ENCODE measurements at places on chromosomes 7 and 10.
A peak's percentile ranks its signal among the peaks of the same experiment; 100 is the strongest.

DNA sequence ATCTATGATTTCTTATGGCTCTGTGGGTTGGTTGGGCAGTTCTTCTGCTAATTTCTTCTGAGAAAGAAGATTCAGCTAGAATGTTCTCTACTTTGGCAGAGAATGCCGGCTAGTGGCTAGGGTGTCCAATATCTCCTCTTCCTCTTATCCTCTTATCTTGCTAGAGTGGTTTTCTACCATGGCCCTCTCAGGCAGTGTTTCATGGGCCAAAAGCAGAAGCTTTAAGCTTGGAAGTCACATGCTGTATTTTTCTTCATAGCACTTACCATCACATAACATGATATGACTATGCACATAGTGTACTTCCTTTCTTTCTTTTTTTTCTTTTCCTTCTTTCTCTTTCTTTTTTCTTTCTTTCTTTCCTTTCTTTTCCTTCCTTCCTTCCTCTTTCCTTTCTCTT lies 140.0 kb downstream of the ITGB8 start:
- no peak for DNase-seq

GRCh38 chr10:49502358-49502757 lies 36.6 kb downstream of the ERCC6 start:
- no peak for DNase-seq

- no peak for DNase-seq
Measured at GRCh38 chr10:43199684-43200537, 61.7 kb downstream of the CSGALNACT2 start.

GRCh38 chr7:71752171-71752935 lies 620.4 kb downstream of the GALNT17 start:
- peak; percentile 21 for DNase-seq

DNA sequence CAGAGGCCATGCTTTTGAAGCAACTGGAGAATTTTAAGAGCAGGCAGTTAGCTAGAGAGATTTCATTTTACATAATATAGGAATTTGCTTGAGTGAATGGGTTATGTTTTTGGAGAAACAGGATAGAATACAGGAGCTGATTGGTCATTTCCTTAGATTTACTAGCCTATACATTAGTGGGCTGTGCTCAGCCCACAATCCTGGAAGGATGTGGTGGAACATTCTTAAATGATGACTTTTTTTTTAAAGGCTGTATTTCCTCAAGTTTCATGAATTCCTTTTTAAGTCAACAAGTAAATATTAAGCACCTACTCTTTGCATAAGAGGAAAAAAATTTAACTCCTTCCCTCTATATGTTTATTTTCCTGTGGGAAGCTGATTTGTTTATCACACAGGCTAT lies 314.4 kb upstream of the BMPER start:
- no peak for DNase-seq

DNA sequence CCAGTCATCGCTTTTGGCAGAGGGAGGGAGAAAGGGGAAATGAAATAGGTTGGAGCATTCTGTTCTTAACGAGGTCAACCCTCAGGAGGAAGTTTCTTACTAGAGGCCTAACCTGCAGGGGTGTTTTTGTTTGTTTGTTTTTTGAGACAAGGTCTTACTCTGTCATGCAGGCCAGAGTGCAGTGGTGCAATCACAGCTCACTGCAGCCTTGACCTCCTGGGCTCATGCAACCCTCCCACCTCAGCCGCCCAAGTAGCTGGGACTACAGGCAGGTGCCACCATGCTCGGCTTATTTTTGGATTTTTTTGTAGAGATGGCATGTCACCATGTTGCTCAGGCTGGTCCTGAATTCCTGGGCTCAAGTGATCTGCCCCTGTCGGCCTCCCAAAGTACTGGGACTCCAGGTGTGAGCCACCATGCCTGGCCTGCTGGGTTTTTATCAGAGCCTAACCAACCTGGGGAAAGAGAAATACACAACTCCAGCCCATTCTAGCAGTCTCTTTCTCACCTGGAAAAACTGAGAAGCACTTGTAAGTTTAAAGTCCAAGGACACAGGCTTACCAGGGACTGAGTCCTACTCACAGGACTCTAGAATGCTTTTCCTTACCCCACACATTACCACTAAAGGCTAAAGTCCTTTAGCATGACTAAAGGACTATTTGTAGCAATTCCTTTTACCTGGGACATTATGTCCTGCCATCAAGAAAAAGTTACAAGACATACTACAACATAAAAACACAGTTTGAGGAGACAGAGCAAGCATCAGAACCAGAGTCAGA lies 101.0 kb upstream of the EGFR start:
- DNase-seq, result no peak

GRCh38 chr7:120993553-120994191 lies 5.2 kb downstream of the CPED1 start:
- DNase-seq, result no peak

GRCh38 chr10:30736685-30737232 lies 107.2 kb upstream of the LYZL2 start:
- no peak for DNase-seq

- no peak for DNase-seq
Measured at GRCh38 chr10:33901166-33901565, 566.7 kb upstream of the NRP1 start.

GRCh38 chr7:14842523-14842922 lies 60.0 kb downstream of the DGKB start:
- DNase-seq, result no peak

DNA sequence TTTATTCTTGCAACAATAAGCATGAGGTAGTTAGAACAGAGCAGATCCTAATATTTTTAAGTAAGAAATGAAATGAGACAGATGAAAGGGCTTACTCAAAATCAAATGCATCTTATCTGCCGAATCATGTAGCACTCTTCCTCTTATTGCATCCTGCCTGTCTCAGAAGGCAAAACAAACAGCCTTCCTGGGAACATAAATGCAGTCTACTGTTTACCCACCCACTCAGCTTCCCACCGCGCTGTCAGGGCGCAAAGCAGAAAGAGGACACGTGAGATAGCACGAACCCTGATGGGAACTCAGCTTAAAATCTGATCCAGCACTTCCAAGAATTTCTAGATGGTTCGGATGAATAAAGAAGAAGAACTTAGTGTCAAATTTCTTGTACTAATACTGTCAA lies 114.4 kb upstream of the CDK1 start:
- DNase-seq, result no peak

DNA sequence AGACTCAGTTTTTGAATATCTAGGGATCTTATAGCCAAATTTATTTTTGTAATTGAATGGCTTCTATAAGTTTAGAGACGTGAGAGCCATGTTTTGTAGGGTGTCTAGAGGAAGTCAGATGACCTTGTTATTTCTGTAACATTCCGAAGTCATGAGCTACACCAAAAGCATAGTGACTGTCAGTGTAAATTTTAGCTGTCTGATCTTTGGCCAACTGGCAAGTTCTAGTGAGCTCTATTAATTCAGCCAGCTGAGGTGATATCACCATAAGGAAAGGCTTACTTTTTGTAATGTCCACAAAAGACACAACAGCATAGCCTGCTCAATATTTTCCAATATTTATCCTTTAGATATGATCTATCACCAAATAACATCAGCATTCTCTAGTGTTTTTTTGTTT lies 9.9 kb upstream of the NT5C3A start:
- DNase-seq, result peak; percentile 71

DNA sequence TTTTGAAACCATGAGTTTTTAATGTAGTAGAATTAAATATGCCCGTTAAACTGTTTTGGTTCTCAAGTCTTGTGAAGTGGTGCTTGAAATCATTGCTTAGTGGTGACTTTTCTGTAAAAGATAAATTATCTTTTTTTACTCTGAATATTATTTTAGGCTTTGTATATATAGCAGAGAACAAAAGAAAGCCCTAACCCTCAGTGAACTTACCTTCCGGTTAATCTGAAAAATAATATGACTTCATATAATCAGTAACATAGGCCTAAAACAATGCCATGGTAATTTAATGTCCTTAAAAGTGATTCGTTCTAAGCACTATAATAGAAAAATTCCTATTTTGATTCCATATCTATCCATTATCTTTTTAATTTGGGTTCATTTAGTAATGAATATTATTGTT lies 21.8 kb downstream of the AKAP9 start:
- DNase-seq, result peak; percentile 75

GRCh38 chr10:52100011-52100547 lies 214.0 kb upstream of the DKK1 start:
- DNase-seq, result no peak

DNA sequence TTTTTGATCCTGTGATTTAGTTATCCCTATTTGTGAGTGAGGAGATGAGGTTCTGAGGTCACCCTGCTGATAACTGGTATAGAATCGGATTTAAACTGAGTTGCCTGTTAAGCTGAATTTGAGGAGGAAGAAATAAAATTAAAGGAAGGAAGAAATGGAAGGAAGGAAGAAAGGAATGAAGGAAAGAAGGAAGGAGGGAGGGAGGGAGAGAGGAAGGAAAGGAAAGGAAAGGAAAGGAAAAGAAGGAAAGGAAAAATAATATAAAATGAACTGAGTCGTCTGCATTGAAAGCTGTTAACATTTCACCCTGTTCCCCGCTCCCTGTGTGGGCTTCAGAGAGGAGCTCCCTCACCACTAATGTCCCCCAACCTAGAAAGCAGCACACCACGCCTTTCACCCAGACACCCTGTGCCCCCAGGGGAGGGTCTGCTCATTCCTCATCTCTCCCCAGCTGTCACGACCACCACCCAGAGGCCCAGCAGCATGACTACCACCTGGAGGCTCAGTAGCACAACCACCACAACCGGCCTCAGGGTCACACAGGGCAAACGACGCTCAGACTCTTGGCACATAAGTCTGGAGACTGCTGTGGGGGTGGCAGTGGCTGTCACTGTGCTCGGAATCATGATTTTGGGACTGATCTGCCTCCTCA lies 16.3 kb downstream of the PILRA start:
- no peak for DNase-seq

GRCh38 chr10:58347967-58348366 lies 13.2 kb downstream of the UBE2D1 start:
- DNase-seq, result no peak

GRCh38 chr7:46071076-46071475 lies 150.0 kb upstream of the IGFBP3 start:
- no peak for DNase-seq

GRCh38 chr10:58348571-58349033 lies 13.8 kb downstream of the UBE2D1 start:
- no peak for DNase-seq

DNA sequence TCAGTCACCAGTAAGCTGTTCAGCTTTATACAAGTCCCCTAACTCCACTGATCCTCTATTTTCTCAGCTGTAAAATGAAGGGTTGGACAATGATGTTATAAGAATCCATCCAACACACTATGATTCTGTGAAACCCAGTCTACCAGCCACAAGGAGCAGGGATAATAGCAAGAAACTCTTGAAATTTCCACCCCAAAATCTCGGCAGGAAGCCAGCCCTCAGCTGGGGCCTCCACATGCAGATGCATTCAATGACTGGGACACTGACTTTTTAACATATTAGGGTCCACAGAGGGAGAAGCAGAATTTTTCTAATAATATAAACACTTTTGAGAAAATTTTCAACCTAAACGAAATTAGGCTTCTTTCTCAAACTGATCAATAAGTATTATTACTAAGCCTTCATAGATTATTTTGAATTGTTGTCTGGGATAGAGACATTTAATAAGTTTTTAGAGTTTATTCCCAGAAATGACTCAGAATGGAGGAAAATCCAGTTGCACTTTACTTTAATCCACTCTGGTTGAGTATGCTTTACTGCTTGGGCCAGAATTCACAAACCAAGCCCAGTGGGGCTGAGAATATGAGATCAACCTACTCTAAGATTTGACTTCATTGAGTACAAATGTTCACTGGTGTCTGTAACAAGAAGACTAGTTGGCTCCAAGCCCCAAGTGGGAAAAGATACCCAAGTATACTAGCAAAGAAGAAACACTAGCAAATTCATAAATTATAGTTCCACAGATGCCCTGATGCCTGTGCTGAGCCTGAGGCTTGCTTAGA lies 168.6 kb downstream of the C7orf25 start:
- DNase-seq, result no peak

- DNase-seq, result no peak
Measured at GRCh38 chr10:5511231-5511884, 12.0 kb upstream of the CALML5 start.

GRCh38 chr7:379456-380138 lies 89.6 kb downstream of the FOXL3 start:
- DNase-seq, result no peak

- DNase-seq, result no peak
Measured at GRCh38 chr10:66698069-66698468, 227.8 kb upstream of the LRRTM3 start.

GRCh38 chr7:24478137-24478655 lies 95.1 kb upstream of the PALS2 start:
- DNase-seq, result no peak

- peak; percentile 70 for DNase-seq
Measured at GRCh38 chr7:27098578-27099451, 3.0 kb upstream of the HOXA1 start.

DNA sequence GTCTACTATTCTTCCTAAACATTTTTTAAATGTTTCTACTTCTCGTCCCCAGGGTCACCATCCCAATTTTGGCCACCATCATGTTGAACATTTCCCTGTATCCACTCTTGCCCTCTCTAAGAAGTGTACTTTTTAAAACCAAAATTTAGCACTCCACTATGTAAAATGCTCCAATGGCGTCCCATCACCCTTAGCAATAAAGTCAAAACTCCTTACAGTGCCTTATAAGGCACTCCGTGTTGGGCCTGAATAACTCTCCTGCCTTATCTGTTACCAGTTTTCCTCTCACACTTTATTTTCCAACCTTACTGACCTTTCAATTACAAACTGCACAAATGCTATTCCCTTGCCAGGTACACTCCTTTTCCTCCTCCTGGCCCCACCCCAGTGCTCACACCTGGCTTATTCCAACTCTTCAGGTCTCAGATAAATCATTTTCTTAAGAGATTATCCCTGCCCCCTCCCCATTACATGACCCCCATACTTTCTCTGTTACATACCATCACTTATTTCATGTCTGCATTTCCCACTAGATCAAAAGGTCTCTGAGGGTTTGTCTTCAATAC lies 1.3 kb downstream of the TMEM168 start:
- DNase-seq, result no peak

DNA sequence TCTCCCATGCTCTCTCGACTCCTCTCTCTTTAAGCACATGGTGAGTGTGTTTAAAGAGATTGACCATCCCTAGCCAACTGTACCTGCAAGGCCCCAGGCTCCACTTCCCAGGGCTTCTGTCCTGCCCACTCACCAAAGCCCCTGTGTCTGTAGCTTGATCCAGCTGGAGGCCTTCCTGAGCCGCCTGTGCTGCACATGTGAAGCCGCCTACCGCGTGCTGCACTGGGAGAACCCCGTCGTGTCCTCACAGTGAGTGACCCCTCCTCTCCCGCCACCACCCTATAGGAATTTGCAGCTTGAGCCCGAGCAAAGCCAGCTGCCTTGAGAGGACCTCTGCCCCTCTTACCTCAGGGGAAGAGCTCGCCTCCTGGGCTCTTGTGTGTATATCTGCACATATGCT lies 11.2 kb downstream of the ZFYVE27 start:
- no peak for DNase-seq

DNA sequence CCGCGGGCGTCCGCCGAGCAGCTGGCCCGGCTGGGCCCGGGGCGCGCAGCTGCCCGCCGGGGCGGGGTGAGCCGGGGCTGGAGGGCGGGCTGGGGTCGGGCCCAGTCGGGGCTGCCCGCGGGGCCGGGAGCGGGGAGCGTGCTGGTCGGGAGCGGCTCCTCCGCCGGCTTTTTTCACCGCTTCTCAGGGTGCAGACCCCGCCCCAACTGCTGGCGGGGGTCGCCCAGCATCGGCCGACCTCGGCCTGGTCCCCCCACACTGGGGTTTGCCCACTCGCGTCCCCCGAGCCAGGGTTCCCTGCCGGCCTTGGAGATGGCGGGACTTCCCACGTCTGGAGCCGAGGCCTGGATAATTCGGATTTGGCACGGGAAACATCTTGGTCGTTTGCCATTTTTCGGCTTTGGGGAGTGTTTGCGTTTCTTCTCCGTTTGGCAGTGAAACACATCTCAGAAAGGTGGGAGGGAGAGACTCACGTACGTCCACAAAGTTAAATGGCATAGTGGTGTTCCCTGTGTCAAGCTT lies 432 bp downstream of the TMEM248 start:
- no peak for DNase-seq
